ENCODE measurements at places on chromosomes 7 and 10.

- no peak for DNase-seq
These were observed 236.9 kb downstream of the CREB5 start for GRCh38 chr7:28649189-28649588.

DNA sequence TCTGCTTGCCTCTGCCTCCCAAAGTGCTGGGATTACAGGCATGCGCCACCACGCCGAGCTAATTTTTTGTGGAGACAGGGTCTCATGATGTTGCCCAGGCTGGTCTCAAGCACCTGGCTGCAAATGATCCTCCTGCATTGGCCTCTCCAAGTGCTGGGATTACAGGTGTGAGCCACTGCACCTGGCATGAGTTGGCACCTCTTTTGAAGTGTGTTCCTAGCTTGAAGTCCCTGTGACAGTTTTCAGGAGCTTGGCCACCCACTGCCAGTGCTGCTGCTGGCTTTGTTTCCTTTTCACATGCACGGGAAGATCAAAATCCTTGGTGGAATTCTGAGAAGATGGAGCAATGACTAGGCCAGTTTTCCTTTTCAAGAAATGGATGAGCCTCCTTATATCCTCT is 126.3 kb downstream of the NRP1 start:
- no peak for DNase-seq

DNA sequence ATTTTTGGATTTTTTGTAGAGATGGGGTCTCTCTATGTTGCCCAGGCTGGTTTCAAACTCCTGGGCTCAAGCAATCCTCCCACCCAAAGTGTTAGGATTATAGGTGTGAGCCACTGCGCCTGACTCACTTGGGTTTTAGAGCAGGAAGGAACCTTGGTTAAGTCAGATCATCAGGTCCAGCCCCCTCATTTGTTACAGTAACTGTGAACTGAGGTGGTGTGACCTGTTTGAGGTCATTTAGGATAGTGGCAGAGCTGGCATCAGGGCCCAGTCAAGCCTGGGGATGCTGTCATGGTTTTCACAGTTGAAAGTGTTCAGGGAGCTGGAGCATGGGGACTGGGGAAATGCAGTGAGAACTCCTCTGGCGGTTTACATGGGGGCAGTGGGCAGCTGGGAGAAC is 159.6 kb downstream of the TAX1BP1 start:
- peak; percentile 4 for DNase-seq

- DNase-seq = peak; percentile 11
These were observed 593 bp downstream of the CDK13 start for GRCh38 chr7:39950473-39951225.

GRCh38 chr10:103593022-103593570 is 99.6 kb downstream of the NEURL1 start:
- no peak for DNase-seq

GRCh38 chr10:123529146-123529760 is 136.9 kb upstream of the GPR26 start:
- DNase-seq = no peak

DNA sequence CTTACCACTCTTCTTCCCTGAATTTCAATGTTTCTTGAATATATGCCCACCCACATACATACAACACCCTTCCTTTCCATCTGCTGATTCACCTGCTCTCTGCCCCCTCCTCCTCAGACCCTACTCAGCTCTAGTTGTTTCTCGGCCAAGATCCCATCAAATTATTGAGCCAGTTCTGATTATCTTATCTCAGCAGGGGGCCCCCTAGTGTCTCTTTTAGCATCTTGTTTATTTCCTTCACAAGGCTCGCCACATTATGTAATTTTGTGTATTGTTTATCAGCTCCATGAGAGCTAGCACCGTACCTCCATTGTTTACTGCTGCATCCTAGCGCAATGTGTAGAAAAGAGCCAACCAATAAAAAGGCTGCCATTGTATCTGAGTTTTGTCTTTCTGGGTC is 71.9 kb downstream of the FAM13C start:
- DNase-seq = no peak

DNA sequence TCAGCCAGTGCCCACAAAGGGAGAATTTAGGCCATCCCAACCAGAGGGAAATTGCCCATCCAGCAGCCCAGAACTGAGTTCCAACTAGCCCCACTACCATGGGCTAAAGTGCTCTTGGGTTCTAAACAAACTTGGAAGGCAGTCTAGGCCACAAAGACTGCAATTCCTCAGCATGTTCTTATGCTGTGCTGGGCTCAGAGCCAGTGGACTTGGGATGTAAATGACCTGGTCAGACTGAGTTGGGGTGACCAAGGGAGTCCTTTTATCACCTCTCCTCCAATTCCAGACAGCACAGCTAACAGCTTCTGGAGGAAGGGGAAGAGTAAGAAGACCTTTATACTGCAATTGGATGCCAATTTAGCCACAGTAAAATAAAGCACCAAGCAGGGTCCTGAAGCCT is 607.2 kb upstream of the KCND2 start:
- DNase-seq = no peak

- DNase-seq = no peak
These were observed 106.1 kb upstream of the SLC13A1 start for GRCh38 chr7:123305840-123306375.

DNA sequence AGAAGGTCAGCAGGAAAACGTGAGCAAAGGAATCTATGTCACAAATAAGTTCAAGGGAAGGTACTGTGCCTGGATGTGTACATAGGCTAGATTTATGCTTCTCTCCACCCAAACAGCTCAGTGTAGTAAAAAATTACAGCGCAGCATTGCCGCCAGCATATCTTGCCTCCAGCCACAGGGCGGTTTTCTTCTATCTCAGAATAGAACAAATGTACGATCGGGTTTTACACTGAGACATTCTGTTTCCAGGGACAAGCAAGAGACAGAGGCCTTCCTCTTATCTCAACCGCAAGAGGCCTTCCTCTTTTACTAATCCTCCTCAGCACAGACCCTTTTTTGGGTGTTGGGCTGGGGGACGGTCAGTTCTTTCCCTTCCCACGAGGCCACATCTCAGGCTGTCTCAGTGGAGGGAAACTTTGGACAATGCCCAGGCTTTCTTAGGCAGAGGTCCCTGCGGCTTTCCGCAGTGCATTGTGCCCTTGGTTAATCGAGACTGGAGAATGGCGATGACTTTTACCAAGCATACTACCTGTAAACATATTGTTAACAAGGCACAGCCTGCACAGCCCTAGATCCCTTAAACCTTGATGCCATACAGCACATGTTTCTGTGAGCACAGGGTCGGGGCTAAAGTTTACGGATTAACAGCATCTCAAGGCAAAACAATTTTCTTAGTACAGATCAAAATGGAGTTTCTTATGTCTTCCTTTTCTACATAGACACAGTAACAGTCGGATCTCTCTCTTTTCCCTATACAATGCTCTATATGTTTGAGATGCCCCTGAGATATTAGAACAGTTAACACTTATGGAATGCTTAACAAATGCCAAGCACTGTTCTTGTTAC is 11.6 kb upstream of the ABHD11 start:
- DNase-seq = no peak

DNA sequence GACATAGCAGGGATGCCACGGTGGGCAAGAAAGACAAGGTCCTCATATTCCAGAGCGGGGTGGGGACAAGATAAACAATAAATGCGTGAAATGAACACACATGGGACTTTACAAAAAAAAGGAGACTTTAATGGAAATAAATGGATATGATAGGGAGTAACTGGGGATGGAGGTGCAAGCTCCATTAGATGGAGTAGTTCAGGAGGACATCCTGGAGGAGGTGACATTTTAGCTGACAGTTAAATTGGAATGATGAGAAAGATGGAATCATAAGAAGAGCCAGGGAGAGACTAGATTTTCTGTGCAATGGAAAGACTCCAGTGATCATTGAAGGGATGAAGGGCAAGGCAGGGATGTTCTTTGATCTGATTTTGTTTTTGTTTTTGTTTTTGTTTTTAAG is 83.6 kb upstream of the MYL10 start:
- DNase-seq = no peak

- no peak for DNase-seq
These were observed 69.8 kb downstream of the HDAC9 start for GRCh38 chr7:18565337-18565736.

- no peak for DNase-seq
These were observed 10.6 kb downstream of the WDR86 start for GRCh38 chr7:151399305-151399601.

GRCh38 chr10:6091630-6092029 is 2.8 kb downstream of the RBM17 start:
- DNase-seq = no peak

- peak; percentile 44 for DNase-seq
These were observed 1.5 kb downstream of the PVRIG start for GRCh38 chr7:100221231-100221718.

- no peak for DNase-seq
These were observed 134.1 kb upstream of the TCERG1L start for GRCh38 chr10:131445623-131446022.

- DNase-seq = no peak
These were observed 40.4 kb downstream of the ASAH2 start for GRCh38 chr10:50210876-50211275.

- no peak for DNase-seq
These were observed 2.5 kb downstream of the LRCH4 start for GRCh38 chr7:100583132-100584053.

DNA sequence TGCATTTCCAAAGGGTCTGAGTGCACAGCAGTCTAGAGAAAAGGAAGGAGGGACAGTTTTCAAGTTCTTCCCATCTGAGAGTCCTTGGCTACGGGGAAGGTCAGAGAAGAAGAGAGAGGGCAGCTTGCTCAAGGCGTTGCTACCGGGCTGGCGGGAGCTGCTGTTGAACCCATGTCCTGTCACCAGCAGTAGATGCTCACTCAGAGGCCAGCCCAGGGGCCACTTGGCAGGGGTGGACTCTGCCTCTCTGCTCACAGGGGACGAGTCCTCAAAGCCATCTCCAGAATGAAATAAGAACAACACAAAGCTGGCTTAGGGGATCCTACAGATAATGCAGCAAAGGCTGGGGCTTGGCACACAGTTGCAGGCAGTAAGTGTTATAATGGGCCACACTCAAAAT is 231.5 kb downstream of the TNS3 start:
- DNase-seq = no peak

DNA sequence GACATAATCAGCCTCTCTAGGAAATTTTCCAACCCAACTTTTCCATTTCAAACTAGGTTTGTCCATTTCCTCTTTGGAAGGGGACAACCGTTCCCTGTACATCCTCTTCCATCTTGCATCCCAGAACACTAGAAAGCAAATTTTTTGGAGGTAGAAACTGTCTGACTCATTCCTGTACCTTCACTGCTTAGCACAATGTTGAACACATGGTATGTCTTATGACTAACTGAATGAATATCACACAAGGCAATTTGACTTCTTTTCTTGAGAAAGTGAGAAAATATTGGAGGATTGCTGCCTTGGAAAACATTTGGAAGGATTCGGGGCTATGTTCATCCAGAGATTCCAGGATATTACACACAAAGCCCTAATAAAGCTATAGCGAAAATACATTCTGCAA is 289.1 kb downstream of the FGFR2 start:
- DNase-seq = no peak

DNA sequence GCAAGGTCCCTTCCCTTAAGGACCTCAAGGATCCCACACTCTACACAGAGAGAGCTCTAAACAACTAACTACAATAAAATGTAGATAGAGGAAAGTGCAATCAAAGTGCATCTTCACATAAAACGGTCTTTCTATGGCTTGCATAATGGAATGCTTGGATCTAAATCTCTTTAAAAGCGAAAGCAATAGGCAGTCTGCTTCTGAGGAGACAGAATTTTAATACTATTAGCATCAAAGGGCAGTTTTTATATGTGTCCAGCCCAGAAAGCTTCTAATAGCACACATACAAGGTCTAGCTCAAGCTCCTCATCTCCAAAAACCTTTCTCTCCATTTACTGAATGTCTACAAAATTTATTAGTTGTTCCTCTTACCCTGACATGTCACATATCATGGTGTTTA is 101.5 kb upstream of the C1GALT1 start:
- DNase-seq = no peak
